ENCODE measurements at places on chromosomes 6 and 20. TPM values are rescaled to one million over a fixed set of nuclear protein-coding genes. Genes with fewer than 3 reads are reported as not detected.

The GTSF1L gene
- total RNA-seq: not detected

The FAXC gene
- not detected for total RNA-seq

- DNase-seq: no peak
These were observed 25.8 kb upstream of the SLC9A8 start for GRCh38 chr20:49786668-49787370.

- no peak for DNase-seq
These were observed 73.3 kb downstream of the SLC22A23 start for GRCh38 chr6:3383525-3383924.

GRCh38 chr6:25022140-25022553 is 86.4 kb upstream of the RIPOR2 start:
- no peak for DNase-seq

- no peak for DNase-seq
These were observed 82.2 kb downstream of the FAM229B start for GRCh38 chr6:112169541-112169940.

- no peak for DNase-seq
These were observed 675.9 kb upstream of the CITED2 start for GRCh38 chr6:140050101-140050995.

DNA sequence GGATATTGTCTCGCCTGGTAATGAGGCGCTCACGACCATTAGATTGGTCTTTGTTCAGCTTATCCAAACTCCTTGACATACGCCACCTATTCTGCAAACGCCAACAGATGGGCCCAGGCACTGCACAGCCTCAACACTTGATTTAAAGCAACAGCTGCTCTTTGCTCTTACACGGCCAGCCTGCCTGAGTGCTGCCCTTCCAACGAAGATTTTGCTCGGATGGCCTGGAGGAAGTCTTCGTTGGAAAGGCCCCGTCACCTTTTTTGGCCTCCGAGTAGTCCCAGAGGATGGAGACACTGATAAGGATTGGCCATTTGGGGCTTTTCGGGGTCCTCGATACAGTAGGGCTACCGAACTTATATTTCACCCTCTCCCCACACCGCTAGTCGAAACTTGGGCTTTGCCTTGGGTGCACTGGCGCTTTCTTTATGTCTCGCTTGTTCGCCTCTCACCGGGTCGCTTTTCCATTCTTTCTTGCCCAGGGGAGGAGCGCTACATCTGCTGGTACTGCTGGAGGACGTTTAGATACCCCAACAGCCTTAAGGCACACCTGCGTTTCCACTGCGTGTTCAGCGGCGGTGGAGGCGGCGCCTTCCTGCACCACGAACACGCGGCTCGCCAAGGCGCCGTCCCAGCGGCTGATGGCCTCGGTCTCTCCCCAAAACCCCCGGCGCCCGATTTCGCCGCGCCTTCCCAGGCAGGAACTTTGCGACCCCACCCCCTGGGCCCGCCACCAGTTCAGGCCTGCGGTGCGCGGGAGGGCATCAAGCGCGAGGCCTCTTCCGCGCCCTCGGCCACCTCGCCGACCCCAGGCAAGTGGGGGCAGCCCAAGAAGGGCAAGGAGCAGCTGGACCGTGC is 6.1 kb downstream of the PRDM13 start:
- DNase-seq: no peak

GRCh38 chr20:23362392-23363256 is 642 bp downstream of the GZF1 start:
- DNase-seq: peak; percentile 65

DNA sequence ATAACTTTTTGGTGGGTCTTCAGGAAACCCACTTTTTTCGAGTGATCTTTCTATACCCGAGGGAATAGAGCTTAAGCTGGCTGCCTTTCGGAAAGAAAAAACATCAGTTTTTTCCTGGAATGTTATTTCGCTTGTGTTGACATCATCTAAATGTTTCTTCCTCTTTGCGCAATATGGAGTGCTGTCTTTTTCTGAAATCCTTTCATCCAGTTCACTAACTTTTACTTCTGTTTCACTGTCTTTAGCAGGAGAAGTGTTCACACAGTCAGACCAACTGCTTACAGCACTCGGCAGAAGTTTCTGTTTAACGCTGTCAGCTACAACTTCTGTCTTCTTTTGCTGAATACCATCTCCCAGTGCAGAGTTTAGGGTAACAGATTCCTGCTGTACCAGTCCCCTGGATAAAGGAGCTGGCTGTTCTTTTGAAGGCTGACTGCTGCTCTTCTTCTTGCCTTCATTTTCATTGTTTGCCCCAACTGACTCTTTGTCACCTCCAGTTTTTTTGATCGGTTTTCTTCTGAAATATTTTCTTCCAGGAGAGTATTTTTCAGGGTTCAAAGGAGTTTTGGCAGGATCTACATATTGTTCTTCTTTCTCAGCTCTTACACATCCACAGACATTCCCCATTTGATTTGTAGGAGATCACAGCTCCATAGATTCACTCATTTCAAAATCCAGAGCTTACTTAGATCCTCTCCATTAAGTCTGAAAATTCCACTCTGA is 50.0 kb upstream of the DST start:
- no peak for DNase-seq

- no peak for DNase-seq
These were observed 24.0 kb upstream of the PPP1R3G start for GRCh38 chr6:5061152-5061551.

- peak; percentile 20 for DNase-seq
These were observed 89.8 kb upstream of the PAX1 start for GRCh38 chr20:21615617-21616080.

- no peak for DNase-seq
These were observed 393.8 kb upstream of the IMPG1 start for GRCh38 chr6:76466286-76466685.

- DNase-seq: no peak
These were observed 310.6 kb upstream of the MANEA start for GRCh38 chr6:95266537-95267258.

DNA sequence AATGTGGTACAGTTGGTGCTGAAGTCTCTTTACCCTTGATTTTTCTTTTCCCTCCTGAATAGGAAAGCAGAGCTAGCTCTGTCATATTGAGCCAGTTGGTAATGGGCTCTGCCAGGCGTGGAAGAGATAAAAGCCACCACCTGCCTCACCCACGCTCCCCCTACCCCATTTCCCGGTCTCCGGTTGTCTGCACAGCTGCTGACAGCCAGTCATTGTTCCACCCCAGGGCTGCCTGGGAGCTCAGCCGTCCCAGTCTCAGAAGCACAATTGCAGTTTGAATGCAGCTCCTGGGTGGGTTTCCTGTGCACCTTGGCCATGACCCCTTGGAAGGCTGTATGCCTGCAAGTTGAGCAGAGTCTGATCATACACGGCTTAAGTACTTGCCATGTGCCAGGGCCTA is 675.2 kb upstream of the FLRT3 start:
- no peak for DNase-seq

DNA sequence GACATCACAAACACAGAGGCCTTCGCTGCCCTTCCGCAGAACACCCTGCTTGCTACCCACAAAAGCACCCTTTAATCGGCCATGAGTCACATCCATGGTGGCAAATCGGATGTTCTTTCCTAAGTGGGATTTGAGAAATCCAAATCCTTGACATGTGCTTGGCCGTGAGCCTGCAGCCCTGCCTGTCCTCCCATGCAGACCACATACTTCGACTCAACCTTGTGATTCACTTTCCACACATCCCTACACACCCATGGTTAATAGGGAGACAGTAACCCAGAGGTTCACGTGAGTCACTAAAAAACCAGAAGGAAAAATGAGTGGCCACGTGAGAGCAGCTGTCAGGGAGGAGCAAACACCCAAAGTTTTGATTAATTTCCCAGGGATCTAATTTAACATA is 19.4 kb downstream of the RAMACL start:
- no peak for DNase-seq

DNA sequence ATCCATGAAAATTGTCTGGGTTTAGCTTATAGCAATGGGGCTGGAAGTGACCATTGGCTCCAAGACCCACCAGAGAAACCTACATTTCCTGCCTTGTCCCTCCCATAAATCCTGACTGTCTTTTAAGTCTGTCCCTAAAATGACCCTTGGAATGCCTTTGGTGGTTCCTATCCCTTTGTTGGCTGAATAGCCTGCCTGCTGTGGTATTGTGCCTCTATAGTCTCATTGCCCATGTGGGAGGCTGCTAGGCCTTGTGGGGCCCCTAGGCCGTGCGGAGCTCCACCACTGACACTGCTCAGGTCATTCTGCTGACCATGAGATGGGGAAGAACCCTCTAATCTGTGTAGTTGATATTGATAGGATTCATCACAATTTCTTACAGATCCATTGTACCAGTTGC is 43.3 kb downstream of the SCP2D1 start:
- DNase-seq: no peak
